ENCODE measurements at places on chromosomes 2 and 18. TPM values are rescaled to one million over a fixed set of nuclear protein-coding genes. Genes with fewer than 3 reads are reported as not detected.

The UGT1A6 gene
- not detected for total RNA-seq

The ATP6V1B1 gene
- total RNA-seq = not detected

The ABCA12 gene
- 0.02 TPM for total RNA-seq

The GPR45 gene
- total RNA-seq = not detected

The IL1R2 gene
- 11.0 TPM for total RNA-seq

The CNGA3 gene
- total RNA-seq = not detected

The CCDC74B gene
- total RNA-seq = 2.2 TPM

The NPHP1 gene
- 1.1 TPM for total RNA-seq

The LIMS1 gene
- total RNA-seq = 122 TPM

The DSG2 gene
- 3.1 TPM for total RNA-seq

The FEV gene
- total RNA-seq = not detected

The KHK gene
- 12.9 TPM for total RNA-seq

The ANKRD29 gene
- total RNA-seq = not detected

- no peak for DNase-seq
Observed at GRCh38 chr2:27489118-27489497, 435 bp downstream of the IFT172 start.

DNA sequence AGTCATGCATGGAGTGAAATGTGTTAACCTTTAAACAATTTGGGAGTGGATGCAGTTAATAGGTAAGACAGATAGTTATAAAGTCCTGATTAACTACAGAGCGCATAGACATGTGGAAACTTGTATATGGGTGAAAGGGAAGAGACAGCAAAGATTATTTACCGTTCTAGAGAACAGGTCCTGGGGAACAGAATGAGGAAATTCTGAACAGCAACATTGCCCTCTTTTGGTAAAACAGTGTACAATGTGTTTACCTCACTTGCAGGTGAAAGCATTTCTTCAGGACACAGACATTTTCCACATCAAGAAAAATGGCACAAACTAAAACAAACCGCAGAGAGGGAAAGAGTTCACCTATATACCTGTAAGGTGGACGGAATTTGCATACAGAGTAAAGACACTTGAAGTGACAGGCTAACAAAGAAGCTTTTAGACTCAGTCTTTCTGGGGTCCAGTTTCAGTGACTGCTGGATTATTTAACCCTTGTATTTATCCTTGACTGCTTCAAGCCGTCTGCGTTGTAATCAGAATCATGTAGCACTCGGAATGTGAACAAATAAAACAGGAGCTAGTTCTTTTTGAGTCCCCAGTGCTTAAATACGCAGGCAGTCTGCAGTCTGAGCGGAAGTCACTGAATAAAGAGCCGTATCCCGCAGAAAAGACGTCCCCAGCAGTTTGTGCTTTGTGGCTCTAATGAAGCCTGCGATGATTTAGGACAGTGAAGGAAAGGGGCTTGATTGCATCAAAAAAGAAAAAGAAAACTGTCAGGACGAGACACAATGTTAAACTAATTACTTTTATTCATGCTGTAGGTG, 364.8 kb upstream of the GALNT5 start:
- DNase-seq = peak; percentile 10

- no peak for DNase-seq
Observed at GRCh38 chr18:715626-716025, 3.2 kb upstream of the ENOSF1 start.

DNA sequence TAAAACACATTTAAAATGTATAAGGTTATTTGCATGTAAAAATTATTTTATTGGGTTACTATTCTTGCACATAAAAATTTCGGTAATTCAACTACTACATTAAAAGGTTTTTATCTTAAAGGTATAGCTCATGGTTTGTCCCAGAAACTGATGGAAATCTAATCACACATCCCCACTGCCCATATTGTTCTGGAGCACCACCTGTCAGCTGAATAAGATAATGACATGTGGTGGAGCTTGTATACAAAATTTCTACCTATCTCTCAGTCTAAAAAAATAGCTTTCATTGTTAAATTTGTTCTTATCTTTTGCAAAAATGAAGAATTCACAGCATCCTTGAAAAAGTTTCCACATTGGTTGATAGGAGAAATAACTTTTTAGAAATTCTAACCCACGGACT, 18.3 kb downstream of the ERBB4 start:
- no peak for DNase-seq

DNA sequence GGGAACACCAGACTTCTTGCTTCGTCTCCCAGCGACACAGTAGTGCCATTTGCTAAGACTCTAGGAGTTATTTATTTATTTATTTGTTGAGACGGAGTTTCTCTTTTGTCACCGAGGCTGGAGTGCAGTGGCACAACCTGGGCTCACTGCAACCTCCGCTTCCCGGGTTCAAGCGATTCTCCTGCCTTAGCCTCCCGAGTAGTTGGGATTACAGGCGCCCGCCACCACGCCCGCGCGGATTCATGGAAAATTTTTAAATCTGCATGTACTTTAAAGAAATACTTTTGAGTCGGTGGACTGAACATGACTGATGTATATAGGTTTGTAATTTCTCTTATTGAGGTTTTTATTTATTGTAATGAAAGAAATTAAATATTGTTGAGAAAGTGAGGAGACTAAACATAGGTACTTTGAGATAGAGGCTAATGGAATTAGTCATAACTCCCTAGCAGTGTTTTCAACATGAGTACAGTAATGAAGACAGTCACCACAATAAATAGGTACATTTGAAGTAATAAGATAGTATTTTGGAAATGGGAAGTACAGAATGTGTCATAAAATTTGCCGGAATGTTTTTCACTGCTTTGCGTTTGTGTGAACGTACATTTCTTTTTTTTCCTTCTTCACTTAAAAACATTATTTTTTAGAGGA, 983 bp downstream of the MTX2 start:
- DNase-seq = no peak

- peak; percentile 66 for DNase-seq
Observed at GRCh38 chr2:174771631-174772471, 7.6 kb upstream of the CHRNA1 start.

GRCh38 chr2:44836174-44836573, 105.3 kb upstream of the SIX3 start:
- peak; percentile 86 for DNase-seq

GRCh38 chr18:34976123-34976522, 65.1 kb upstream of the MAPRE2 start:
- DNase-seq = no peak

DNA sequence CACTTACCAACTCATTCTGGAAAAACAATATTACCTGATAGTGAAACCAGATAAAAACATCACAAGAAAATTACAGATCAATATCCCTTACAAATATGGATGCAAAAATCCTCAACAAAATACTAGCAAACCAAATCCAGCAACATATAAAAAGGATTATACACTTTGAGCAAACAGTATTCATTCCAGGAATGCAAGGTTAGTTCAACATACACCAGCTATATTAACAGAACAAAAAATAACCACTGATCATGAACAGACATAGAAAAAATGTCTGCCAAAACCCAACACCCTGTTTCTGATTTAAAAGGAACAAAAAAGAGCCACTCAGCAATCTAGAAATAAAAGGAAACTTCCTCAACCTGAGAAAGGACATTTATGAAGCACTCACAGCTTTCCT, 62.1 kb downstream of the TLK1 start:
- no peak for DNase-seq

DNA sequence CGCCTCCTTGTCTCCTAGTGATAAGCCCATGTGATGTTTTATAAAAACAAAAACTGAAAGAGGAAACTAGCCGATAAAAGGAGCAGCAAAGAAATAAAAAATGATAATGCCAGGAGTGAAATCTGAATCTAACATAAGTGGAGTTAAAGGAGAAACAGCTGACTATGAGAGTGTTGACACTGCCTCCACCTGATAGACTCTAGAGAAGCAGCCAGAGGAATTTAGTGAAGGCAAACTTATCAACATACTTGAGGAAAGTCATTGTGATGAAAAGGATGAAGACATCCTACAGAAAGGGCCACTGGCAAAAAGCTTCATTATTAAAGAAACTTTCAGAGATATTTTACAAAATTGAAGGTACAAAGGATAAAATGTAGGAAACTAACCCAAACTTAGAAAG, 1.9 kb downstream of the M1AP start:
- DNase-seq = no peak

- no peak for DNase-seq
Observed at GRCh38 chr18:37244618-37245017, 321.0 kb downstream of the CELF4 start.

GRCh38 chr18:3870914-3871313, 420.9 kb downstream of the TGIF1 start:
- DNase-seq = no peak

- no peak for DNase-seq
Observed at GRCh38 chr2:31275976-31276375, 42.0 kb downstream of the EHD3 start.

GRCh38 chr18:79740521-79741361, 57.0 kb upstream of the KCNG2 start:
- no peak for DNase-seq

DNA sequence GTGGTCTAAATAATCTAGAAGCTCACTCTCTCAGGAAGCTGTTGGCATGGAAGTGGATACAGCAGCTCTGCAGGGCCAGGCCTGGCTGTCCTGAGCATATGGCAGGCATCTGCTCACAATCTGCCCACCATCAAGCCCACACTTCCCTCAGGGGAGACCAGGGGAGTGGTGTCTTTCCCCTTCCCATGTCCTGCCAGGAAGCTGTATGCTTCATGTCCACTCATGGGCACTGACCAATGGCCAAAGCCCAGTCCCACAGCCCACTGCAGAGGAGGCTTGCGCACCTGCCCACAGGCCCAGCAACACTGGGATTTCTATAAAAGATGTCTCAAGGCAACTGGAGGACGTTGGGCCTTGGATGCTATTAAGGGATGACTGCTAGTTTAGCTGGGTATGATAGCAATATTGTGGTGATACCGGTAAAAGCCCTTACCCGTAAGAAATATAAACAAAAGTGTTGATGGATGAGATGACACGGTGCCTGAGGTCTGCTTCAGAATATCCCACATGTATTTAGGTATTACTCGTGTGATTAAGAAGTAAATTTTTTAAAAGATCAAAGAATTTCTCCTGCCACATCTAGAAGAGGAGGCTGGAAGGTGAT, 106.7 kb upstream of the CTDP1 start:
- no peak for DNase-seq

DNA sequence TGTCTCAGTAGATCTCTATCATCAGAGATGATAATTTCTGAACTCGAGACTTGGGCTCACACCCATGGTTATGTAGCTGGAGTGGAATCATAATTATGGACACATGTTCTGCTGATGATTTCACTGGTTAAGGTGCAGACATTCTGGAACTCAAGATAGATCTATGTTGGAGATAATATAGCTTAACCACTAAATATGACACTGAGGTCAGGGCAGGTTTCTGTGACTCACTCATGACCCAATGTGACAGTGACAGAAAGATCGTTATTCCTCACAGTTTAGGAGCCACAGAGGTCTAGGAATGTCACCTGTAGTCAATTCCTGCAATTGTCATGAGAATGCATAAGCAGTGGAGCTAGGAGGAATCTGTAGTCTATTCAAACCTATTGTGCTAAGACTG, 828.6 kb downstream of the TRIB2 start:
- DNase-seq = no peak

- no peak for DNase-seq
Observed at GRCh38 chr2:238965371-238966071, 117.6 kb downstream of the TWIST2 start.

- no peak for DNase-seq
Observed at GRCh38 chr2:98912957-98913915, 22.8 kb downstream of the CRACDL start.

DNA sequence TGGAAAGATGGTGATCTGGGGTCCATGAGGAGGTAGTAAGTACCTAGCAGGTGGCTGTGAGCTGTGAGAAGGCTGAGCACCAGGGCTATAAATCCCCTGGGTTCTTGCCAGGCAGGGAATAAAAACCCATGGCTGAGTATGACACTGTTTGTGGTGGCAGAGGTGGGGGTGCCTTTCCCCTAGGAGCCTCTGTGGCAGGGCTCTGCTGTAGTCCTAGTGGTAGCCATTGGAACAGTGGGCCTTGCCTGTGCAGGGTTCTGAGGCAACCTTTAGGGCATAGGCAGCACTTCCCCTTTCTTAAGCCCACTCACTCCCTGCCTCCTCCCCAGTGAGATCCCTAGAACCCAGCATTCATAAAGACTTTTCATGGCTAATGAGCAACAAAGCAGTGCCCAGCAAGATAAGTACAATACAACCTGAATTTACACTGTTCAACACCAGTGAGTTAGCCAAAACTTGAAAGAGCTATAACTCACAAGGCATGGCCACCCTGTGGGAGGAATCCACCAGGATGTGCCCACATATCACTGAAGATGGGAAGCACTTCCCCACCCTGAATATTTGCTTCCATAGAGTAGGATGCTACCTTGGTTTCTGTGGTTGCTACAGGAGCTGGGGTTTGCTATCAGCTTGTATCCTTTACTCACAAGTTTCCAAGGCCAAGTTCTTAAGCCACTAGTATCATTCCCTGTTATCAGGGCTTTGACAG, 100.9 kb upstream of the NEUROD1 start:
- DNase-seq = no peak

- no peak for DNase-seq
Observed at GRCh38 chr2:231597014-231597611, 4.4 kb downstream of the TEX44 start.

- no peak for DNase-seq
Observed at GRCh38 chr2:180734382-180734781, 246.0 kb upstream of the UBE2E3 start.

DNA sequence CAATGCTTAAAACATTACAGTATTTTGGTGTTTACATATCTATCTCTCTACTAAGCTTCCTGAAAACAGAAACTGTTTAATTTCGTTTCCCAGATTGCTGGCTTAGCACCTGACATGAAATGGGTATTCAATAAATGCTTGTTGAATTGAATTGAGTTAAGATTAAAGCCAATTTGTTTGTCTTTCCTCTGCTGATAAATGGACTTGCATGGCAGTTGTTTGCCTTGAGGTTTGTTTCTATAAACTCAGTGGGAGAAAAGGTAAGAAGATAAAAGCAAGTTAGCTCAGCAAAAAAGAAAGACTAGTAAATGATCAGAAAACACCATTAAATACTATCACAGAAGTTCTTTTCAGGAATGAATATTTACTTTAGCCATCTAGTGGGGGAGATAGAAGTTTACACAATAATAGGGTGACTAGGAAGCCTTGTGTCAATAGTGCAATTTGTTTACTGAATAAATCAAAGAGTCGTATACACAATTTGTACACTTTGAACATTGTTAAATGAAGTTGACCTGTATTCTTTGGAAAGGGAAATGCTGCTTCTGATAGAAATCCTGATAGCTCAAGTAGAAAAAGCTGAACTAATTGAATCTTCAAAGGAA, 754.5 kb upstream of the FAM98A start:
- no peak for DNase-seq

DNA sequence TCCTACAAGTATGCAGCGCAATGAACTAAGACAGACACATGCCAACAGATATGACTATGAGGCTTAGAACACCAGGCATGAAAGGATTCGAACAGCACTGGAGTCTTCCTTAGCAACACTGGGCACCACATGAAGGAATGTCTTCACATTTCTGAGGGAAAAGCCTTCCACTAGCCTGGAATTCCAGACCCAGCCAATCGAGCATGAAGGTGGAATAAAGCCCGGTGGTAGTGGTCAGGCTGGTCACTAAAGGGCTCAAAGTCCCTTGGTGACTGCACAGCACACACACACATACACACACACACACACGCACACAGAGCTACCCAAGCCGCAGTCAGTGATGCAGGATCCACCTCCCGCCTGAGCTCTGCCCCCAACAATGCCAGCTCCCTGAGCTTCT, 19.7 kb upstream of the SFXN5 start:
- DNase-seq = no peak

All from activated T-cell treated with anti-CD3 and anti-CD28 coated beads, Interleukin-2, amount 50 U/mL, for 72 hours (primary cell).